ENCODE measurements at places on chromosomes 13 and 19. TPM values are rescaled to one million over a fixed set of nuclear protein-coding genes. Genes with fewer than 3 reads are reported as not detected.

ZNF83 gene
- 146 TPM for polyA plus RNA-seq

MTUS2 gene
- polyA plus RNA-seq, result 0.30 TPM

SYDE1 gene
- polyA plus RNA-seq, result 21.8 TPM

RNF225 gene
- not detected for polyA plus RNA-seq

SYCN gene
- polyA plus RNA-seq, result not detected

CGB3 gene
- polyA plus RNA-seq, result not detected

- no peak for DNase-seq
Observed at GRCh38 chr13:51785712-51786424, 18.1 kb downstream of the DHRS12 start.

- DNase-seq, result no peak
Observed at GRCh38 chr13:113403255-113404104, 39.5 kb upstream of the GRTP1 start.

- no peak for DNase-seq
Observed at GRCh38 chr19:1558552-1558951, 9.6 kb downstream of the MEX3D start.

DNA sequence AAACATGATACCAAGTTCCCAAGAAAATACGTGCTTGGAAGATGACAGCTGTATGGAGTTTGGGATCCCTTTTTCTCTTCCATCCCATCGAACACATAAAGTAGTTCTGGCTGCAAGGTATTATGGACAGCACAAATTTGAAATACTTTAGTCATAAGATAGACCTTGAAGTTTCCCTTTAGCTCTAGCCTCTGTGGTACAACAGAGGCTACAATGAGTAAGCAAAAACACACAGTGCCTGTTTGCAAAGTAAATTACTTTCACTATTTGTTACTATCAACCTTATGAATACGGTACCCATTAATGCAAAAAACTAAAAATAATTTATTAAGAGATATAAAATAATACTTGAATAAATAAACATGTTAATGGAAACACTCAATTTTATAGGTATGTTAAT, 21.0 kb upstream of the LRCH1 start:
- DNase-seq, result no peak

DNA sequence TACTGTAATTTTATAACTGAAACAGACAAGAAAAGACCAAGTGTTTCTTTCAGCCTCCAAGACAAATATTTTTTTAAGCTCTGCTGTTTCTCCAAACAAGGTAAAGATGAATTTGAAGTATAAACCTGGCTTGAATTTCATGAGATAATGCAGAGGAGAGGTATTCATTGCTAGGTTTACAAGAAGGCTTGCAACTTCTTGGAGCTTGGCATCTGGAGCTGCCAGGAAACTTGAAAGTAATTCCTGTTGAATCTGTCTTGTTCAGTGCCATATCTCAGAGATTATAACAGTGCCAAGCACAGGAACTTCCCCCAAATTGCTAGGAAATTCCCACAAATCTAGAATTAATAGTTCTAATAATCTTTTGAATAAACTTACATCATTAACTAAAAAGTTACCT, 70.9 kb downstream of the CDK8 start:
- DNase-seq, result no peak

DNA sequence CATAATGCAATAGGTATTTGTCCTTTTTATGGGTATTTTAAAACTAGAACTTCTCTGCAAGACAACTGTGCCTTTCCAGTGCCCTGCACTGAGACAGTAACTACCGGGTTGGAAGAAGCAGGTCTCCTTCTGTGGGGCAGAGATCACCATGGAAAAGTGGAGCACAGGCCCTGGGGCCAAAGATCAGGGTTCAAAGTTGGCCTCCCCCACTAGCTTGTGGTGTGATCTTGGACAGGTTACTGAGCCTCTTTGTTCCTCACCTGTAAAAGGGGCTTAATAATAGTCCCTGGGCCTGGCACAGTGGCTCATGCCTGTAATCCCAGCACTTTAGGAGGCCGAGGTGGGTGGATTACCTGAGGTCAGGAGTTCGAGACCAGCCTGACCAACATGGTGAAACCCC, 68.3 kb downstream of the CEBPG start:
- no peak for DNase-seq

- DNase-seq, result no peak
Observed at GRCh38 chr13:110300090-110300815, 6.7 kb downstream of the COL4A1 start.

DNA sequence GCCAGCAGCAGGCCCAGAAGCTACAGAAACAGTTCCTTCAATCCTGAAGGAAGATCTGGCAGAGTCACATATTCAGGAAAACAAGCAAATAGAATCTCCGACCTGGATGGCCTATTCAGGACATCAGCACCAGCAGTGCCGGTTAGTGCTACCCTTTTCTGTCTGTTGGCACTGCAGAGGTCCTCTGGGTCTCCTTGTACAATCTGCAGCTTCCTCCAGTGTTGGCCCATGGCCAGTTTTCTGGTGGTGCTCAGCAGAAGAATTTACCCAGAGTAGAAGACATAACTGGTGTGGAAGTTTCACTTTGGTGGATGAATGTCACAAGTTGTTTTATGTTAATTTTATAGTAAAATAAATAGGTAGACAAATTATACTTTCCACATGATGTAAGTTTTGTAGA, 498.1 kb downstream of the COG6 start:
- DNase-seq, result no peak

GRCh38 chr19:18274781-18275356, 617 bp upstream of the IQCN start:
- DNase-seq, result peak; percentile 85

DNA sequence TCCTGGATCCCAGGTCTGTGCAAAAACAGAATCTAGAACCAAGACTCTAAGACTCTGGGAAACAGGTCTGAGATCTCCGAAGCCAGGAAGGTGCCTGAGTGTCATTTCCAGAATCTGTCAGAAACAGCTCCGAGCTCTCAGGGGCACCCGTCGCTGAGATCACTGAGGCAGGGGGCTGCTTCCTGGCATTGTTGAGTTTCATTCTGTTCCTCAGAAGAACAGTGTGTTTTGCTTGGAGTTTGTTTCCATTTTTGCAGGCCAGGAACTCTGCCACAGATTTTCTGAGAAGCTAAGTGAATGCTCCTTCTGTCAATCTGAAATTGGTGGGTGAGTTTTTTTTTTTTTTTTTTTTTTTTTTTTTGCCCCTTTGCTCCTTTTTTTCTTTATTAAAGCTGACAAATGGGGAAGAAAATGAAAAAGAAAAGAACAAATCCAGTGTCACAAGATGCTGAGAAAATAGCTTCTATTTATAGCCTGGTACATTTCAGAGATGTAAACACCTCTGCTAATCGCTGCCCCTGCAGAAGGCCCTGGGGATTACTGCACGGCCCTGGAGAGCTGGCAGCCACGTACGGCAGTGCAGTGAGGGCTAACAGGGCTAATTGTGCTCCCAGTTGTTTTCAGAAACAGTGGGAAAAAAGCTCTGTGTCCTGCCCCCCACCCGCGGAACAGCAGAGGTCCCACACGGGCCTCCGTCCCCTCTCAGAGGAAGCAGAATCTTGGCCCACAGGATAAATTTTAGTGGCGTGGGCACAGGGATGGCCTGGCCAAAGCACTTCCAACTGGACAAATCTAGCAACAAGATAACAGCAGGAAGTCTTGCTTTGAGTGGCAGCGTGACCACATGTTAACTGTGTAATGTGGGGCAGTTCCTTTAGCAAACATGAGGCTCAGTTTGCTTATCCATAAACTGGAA, 237.6 kb upstream of the IRS2 start:
- DNase-seq, result no peak

DNA sequence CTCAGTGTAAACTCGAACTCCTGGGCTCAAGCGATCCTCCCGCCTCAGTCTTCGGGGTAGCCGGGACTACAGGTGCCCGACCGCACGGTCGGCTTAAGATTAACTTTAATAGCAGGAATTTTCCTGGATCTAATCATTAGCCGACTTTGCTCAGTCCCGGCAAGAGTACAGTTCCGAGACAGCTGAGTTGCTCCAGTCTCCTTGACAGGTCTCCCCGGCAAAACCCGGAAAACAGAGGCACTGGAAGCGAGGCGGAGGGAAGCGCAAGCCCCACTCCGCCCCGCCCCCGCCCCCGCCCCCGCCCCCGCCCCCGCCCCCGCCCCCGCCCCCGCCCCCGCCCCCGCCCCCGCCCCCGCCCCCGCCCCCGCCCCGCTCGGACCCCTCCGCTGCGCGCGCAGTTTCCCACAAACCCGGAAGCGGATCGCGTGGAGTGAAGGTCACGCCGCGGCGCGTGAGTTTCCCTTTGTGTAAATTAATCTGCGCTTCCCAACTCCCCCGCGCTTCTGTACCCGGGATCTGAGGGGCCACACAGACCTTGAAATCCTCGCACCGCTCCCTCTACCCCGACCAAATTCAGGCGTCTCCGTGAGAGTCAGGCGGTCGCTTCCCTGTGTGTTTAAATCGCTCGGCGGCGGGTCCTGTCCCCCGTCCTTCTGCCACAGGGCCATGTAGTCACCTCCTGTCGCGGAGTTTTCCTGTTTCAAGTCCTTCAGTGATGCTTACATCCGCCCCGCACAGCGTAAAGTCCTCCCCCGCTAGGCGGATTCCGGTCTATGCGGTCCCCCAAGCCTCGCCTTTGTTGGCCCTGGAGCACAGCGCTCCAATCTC, at the start of gene ZNF480:
Gene ZNF480 (plus strand): TSS at position 397 of the 828 bp plus-strand sequence. CDS start 3,244 bp downstream, outside the sequence.
- peak; percentile 80 for DNase-seq

DNA sequence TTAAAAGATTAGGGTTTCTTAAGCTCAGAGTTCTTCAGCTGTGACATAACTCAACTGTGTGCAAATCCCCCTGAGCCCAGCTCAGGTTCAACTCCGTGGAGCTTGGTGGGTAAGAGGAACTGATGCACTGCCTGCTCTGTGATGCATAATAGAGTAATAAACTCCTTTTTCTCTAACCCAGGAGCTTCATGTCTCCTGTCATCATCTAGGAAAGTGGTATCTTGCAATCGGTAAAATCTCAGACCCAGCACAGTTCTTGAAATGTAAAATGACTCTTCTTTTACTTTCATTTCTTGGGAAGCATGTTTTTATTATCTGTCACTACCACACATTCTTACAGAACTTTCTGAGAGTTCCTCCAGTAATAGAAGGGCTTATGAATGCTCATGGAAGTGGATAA, 123.8 kb upstream of the PCDH9 start:
- DNase-seq, result no peak

GRCh38 chr19:54160182-54160811, 776 bp upstream of the LENG1 start:
- peak; percentile 19 for DNase-seq

Data from right lung (tissue), 10 donors.